ENCODE measurements at places on chromosomes 6 and 20.
A peak's percentile ranks its signal among the peaks of the same experiment; 100 is the strongest.

DNA sequence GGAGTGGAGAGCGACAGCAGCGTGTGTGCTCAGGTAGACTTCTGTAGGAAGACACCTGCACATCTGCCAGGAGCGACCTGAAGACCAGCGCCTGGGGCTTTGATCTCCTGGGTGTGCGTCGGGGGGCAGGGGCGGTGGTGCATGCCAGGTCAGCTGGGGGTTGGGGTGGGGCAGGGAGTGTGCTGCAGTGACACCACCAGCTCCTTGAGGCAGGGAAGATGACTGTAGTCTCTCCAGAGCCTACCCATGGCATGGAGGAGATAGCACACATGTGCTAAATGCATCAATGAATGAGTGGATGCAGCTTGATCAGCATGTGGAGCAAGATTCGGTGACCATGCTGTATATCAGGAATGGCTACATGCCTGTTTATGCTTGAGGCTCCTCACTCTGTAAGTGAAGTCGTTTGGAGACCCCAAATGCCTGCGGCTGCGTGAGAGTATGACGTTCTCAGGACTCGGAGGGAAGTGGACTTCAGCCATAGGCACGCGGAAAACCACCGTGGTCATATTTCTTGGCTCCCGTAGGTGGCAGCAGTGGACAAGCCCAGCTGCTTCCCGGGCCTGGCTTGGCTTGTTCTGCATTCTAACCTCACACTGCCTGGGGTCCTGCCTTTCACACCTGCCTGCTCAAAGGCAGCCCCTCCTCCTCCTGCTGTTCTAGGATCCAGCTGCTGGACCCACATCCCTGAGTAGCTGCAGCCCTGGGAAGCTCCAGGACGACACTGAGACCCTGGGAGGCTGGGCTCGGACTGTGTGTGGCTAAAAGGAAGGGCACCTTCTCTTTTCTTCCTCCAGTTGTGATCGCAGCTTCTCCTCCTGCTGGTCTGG, 39.4 kb upstream of the KCNK16 start:
- DNase-seq = peak; percentile 42

GRCh38 chr6:166119116-166119911, 48.3 kb downstream of the TBXT start:
- no peak for DNase-seq

DNA sequence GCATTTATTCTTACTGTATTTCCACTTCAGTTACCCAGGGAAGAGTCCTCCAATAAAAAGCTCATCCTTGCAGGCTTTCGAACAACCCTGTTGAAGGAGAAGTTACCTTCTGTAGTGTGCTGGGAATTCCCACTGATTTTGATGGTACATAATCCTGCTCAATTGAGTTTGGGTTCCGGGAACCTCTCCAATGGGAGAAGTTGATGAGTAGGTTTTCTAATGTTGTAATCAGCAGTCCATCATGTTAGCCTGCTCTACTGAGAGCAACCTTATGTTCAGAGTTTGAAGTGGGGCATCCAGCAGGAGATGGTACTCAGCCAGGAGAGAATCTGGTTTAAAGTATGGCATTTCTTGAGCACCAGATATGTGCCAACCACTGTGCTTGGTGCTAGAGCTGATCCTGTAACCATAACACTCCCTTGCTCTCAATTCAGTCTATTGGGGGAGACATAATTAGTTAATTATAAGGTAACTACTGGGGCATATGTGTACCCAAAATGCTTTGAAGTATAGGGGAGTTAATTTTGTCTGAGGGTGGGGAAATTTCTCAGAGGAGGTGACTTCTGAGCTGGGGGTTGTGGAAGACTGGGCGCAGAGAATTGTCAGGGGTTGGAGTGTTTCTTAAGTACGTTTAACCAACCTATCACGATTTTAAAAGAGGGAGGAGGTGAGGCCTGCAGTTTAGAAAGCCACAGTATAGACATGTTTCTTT, 2.1 kb downstream of the TOP1 start:
- peak; percentile 5 for DNase-seq

DNA sequence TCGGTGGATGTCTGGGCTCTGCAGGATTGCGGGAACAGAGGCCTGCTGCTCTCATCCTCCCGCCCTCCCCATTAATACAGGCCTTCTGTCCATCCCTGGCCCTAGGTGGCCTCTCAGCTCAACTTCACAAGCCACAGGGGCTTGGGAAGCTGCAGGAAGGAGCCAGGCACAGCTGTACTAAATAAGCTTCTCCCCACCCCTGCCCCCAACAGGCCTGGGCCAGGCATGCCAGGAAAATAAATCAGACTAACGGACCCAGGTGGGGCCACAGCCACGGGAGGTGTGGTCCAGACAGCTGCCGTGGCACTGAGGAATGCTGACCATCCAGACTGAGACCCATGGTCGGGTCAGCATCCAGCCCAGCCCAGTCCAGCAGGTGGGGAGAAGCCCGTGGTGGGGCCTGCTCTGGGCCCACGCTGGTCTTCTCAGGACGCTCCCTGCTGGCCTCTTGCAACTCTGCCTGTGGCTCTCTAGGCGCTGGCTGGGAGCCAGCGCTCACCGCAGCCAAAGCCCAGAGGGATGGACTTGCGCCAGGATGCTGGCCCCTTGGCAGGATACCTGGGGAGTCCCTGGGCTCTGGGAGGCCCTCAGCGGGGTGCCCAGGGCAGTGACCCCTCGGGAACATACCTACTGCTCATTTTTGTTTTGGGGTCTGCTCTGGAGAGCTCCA, 8.6 kb upstream of the YTHDF1 start:
- DNase-seq = peak; percentile 78

GRCh38 chr20:57079031-57080005, 187.1 kb downstream of the BMP7 start:
- DNase-seq = peak; percentile 87

GRCh38 chr20:5488823-5489222, 172.1 kb upstream of the PROKR2 start:
- DNase-seq = no peak

DNA sequence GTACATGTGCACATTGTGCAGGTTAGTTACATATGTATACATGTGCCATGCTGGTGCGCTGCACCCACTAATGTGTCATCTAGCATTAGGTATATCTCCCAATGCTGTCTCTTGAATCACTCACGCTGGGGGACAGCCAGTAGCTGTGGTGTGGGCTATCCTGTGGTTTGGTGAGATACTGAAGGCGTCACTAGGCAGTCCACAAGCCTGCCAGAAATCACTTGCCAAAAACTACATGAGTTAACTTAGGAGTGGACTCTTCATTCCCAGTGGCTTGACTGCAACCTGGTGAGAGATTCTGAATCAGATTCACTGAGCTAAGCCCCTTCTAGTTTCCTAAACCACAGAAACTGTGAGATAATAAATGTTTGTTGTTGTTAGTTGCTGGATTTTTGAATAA, 191.3 kb downstream of the TSHZ2 start:
- DNase-seq = no peak

GRCh38 chr6:137315081-137315480, 95.9 kb upstream of the IFNGR1 start:
- DNase-seq = no peak

GRCh38 chr20:61104232-61104631, 147.8 kb upstream of the CDH4 start:
- no peak for DNase-seq

DNA sequence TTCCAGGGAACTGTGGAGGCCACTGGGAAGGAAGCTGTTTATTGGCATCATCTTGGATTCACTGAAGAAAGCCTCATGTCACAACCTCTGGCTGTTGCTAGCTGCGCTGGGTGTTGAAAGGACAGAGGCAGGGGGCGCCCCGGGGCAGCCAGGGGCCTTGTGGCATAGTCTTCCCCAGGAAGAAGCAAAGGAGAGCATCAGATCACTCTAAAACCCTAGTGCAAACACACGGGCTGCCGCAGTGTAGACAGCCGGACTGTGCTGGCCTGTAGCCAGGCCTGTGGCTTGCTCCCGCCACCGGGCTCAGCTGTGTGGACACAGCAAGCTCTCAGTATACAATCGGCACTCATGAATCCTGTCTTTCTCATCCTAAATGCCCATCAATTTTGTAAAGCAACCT, 23.8 kb upstream of the SMOC2 start:
- no peak for DNase-seq

- peak; percentile 10 for DNase-seq
Observed at GRCh38 chr6:9620263-9620662, 794.6 kb downstream of the TFAP2A start.

DNA sequence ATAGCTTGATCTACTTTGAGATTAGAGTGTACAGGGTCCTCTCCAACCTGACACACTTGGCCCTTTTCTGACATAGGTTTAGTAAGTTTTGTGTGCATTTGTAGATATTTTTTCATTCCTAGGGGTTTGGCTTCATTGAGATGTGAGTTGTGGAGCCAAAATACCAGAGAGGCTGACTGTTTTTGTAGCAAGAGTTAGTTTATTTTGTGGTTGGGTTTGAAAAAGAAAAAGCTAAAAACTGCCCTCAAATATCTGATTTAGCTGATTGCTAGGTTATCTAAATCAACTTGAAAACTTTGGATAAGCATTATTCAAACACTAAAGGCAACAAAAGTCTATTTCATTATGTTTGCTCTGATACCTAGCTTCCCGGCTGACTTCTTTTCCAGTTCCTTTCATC, 164.7 kb upstream of the CENPW start:
- no peak for DNase-seq

GRCh38 chr20:58652606-58653294, 1.7 kb downstream of the STX16 start:
- DNase-seq = no peak

GRCh38 chr6:116571683-116572000, 338 bp downstream of the RWDD1 start:
- DNase-seq = no peak

GRCh38 chr20:38217791-38218565, 42.6 kb downstream of the KIAA1755 start:
- peak; percentile 91 for DNase-seq

GRCh38 chr6:119523556-119523955, 174.0 kb upstream of the MAN1A1 start:
- no peak for DNase-seq

DNA sequence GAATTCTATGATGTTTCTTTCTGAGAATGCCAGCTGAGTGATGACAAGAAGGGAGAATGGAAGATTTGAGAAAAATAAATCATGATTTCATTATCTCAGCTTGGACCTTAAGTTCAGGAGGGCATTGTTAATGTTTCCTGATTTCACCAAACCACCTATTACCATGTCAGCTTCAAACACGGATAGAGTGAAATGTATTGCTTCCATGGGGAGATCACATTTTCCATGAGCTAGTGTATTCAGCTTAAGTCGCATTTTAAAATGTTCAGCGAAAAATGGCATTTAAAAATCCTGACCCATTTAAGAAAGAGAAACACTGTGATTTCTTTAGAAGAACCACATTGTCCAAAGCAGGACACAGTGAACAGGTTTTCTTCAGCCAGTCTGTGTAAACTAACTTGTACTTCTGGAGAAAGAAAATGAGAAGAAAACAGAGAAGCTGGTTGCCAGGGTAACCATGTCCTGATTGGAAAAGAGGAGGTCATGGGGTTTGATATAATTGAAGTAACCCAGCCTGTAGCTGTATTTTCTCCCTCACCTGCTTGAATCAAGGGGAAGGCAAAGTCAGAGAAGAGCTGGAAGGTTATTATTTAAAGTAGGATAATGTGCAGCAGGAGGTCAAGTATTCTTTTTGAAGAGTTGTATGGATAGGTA, 684.1 kb upstream of the NRSN1 start:
- DNase-seq = no peak

- no peak for DNase-seq
Observed at GRCh38 chr6:44294832-44295791, 18.0 kb downstream of the AARS2 start.

- no peak for DNase-seq
Observed at GRCh38 chr6:138454981-138455706, 44.1 kb downstream of the NHSL1 start.

GRCh38 chr6:35411066-35411465, 41.1 kb upstream of the FANCE start:
- DNase-seq = no peak

DNA sequence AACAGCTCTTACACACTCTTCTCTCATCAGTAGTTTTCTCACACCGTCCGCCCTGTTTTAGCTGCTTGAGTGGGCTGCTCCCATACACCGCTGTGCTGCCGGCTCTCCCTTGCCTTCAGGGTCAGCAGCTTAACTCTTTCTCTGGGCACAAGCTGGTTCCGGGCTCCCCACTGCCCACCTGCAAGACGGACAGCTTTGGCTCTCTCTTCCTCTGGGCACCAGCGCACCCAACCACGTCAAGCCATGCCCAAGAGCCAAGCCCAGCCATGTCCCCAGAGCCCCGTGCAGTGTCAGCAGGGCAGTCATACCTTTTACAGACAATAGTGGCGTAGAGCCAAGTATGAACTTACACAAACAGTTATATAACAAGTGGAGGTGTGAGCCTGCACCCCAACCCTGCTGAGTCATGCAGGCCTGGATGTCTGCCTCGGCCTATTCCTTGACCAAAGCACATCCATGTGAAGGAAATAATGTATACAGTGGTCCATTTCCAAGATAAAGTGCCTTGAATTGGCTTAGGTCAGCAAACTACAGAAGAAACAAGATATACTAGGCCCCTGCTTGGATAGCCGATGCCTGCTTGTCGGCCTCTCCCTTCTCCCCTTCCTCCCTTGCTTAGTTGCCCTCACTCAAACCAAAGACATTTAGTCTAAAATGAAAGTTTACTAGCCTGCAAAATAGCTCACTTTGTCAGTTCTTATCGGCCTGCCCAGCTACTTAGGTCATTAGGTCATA, 89.3 kb downstream of the JPH2 start:
- DNase-seq = no peak

GRCh38 chr20:600736-601135, 9.4 kb downstream of the TCF15 start:
- no peak for DNase-seq

DNA sequence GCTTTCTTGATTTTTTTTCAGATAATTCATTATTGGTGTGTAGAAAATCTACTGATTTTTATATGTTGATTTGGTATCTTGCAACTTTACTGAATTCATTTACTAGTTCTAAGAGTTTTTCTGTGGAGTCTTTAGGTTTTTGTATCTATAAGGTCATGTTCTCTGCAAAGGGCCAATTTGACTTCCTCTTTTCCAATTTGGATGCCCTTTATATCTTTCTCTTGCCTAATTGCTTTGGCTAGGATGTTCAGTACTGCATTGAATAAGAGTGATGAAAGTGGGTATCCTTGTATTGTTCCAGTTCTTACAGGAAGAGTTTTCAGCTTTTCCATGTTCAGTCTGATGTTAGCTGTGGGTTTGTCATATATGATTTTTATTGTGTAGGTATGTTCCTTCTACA, 14.4 kb upstream of the NKX2-4 start:
- no peak for DNase-seq

GRCh38 chr20:57960803-57961575, 251.2 kb upstream of the PMEPA1 start:
- DNase-seq = no peak

DNA sequence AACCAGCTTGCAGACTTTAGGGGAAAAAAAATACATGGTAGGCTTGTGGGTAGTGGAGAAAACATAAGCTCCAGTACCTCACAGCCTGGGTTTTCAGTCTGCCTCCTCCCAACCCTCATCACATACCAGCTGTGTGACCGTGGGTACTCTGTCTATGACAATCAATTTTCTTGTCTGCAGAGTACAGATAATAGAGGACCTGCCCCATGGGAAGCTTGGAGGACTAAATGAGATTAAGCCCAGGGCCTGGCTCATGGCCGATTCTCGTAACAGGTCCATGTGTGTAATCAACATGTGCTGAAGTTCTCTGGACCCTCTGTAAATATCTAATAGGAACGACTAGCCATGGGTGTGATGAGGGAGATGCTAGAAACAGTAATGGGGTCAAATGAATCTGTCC, 34.0 kb downstream of the NT5E start:
- DNase-seq = no peak

All from SJSA1 (cell line).